ENCODE measurements at places on chromosomes 6 and 20.

GRCh38 chr20:25529295-25529951 lies 55.9 kb downstream of the NINL start:
- no peak for DNase-seq

DNA sequence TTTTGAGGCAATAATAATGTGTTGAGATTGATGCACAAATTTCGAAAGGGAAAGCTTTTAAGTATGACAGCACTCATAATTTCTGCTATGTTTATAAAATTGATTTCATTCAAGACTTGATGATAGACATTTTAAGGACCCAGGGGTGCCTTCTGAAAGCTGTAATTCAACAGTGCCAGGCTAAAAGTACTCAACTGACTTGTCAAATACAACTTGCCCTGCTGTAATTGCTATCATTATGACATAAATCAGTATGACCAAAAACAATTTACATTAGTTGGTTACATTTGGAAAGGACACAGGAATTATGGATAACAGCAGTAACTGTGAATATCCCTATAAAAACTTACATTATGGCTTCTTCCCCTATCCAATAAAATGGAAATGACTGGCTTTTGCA lies 178.9 kb downstream of the MMUT start:
- DNase-seq: no peak

DNA sequence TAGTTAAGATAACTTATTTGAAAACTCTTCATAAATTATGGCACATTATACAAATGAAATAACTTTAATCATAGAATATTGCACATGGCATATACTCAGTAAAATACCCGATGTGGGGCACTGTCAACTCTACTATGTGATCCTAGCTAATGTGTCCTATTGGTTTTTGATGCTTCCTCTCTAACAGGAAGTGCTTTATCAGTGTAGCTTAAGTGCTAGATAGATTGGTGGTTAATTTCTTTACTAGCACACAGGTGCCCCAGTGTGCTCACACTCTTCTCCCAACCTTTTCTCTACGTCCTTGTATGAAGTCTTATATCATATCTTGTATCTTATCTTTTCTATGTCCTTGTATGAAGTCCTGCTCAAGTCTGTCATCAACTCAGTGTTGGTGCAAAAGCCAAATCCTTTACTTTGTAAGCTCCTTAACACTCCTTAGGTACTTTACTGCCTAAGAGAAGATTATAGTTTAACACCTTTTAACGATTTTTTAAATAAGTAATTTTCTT lies 358.9 kb downstream of the CENPW start:
- no peak for DNase-seq

- DNase-seq: no peak
Measured at GRCh38 chr6:85405853-85406198, 44.1 kb upstream of the NT5E start.

- no peak for DNase-seq
Measured at GRCh38 chr6:22466665-22467245, 102.6 kb upstream of the HDGFL1 start.

DNA sequence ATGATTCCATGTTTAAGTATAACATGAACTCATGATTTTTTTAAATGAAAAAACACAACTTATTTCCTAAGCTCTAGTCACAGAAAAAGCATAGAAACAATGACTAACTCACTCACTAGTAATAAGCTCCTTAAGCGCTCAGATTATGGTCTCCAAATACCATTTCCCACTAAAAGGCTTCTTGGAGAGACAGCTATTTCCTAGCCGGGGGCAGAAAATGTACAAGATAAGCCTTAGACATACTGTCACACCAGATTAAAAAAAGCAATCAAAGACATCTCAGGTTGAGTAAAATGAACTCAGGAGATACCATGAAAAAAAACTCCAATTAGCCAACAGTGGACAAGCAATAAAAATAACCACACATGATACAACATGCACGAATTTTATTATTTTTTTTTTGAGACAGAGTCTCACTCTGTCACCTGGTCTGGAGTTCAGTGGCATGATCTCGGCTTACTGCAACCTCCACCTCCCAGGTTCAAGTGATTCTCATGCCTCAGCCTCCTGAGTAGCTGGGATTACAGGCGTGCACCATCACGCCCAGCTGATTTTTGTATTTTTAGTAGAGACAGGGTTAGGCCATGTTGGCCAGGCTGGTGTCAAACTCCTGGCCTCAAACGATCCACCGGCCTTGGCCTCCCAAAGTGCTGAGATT lies 14.9 kb downstream of the SRPK1 start:
- no peak for DNase-seq

DNA sequence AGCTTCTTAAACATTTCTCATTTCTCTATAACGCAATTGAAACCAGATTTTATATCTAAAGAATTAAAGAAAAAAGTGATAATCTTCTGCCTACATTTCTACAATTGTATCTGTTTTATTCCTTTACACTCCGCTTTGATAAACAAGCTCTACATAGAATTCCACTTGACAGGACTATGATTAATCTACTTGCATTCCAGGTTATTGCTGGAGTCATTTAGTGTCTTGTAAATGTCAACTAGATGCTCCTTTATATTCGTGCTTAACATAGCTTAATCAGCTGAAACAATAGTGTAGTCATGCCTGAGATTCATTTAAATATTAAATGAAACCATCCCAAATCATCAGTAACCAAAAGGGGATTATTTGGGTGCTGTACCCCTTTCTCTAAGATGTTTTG lies 284.0 kb downstream of the TRDN start:
- DNase-seq: no peak

GRCh38 chr20:62732842-62733525 lies 24.3 kb downstream of the NTSR1 start:
- DNase-seq: no peak

GRCh38 chr6:16334671-16335070 lies 96.3 kb downstream of the GMPR start:
- DNase-seq: no peak

DNA sequence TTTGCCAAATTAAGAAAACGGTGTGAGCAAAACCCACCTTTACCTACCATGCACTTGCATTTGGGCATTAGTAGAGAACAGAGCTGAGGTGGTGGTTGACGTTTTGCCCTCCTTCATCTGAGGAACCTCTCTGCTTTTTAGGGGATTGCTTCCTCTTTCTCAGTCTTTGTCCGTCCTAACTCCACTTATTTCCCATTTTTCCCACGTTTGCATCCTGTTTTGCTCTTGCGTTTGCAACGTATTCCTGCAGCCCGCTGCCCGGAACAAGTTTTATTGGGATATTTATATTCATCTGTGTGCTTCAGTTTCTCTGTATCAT lies 374 bp upstream of the SERINC1 start:
- DNase-seq: no peak

- no peak for DNase-seq
Measured at GRCh38 chr6:35489995-35490791, 6.7 kb downstream of the TEAD3 start.

DNA sequence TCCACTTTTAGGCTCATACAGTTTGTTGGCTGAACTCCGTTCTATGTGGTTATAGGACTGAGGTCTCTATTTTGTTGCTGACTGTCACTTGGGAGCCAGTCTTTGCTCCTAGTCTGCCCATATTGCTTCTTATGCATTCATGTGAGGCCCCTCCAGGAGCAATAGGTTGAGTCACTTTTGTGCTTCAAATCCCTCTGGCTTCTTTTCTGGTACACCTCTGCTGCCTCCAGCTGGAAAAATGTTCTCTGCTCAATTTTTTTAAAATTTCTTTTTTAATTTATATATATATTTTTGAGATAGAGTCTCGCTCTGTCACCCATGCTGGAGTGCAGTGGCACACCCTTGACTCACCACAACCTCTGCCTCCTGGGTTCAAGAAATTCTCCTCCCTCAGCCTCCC lies 42.7 kb upstream of the NOX3 start:
- no peak for DNase-seq

- no peak for DNase-seq
Measured at GRCh38 chr6:119829006-119829405, 479.4 kb upstream of the MAN1A1 start.

DNA sequence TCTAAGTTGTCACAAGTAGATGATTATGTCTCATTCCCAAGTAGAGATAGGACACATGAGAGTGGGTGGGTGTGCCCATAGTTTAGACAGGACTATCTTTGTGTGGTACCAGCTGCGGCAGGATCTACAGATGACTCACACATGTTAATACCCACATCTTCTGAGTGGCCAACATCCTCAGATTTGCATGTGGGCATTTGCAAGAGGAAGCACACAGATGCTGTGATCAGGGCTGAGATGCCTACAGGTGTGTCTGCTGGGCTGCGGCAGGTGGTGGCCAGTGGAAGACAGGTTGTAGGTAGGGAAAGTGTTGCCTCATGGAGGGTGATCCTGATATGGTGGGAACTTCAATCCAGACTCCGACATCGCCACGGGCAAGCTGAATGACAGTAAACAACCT lies 50.8 kb downstream of the UTRN start:
- peak; percentile 77 for DNase-seq

DNA sequence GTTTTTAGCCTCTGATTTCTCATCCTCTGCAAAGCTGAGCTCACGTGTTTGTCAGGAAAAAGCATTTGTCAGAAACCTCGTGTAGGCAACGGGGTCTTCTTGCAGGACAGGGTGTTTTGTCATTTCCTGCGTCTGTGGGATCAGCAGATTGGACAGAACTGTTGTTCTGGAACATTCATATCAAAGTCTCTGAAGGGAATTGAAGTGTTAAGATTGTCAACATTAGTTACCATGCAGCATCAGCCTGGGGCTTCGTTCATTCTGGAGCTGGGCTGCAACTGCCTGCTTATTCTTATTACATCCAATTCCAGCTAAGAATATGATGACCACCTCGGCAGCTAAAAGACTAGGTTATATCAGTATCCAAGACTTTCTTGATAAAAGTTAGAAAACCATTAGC lies 71.0 kb upstream of the RALGAPA2 start:
- no peak for DNase-seq

DNA sequence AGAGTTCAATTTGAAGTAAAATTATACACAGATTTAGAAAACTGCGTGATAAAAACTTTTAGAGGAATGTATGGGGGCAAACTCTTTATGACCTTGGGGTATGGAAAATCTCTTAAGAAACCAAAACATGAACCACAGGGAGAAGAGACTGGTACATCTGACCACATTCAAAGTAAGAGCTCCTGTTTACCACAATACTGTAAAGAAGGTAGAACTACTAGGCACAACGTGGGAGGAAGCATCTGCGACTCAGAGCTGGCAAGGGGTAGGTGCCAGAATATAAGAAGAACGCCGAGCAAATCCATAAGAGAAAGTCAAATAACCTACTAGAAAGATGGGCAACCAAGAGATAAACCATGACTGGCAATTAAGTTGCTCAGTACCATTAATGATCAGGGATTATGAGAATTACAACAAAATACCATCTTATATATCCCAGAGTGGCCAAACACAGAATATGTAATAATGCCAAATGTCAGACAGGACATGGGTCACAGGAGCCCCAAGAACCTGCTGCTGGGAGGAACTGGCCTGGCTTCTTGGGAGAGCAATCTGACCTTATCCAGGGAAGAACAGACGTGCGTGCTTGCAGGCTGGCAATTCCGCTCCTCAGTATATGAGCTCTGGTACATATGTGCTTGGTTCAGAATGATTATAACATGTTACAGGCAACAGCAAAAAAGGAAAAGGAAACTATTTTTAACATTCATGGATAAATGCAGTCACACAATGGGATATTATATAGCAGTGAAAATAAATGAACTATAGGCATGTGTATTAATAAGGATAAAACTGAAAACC lies 50.2 kb downstream of the INSM1 start:
- DNase-seq: peak; percentile 88

DNA sequence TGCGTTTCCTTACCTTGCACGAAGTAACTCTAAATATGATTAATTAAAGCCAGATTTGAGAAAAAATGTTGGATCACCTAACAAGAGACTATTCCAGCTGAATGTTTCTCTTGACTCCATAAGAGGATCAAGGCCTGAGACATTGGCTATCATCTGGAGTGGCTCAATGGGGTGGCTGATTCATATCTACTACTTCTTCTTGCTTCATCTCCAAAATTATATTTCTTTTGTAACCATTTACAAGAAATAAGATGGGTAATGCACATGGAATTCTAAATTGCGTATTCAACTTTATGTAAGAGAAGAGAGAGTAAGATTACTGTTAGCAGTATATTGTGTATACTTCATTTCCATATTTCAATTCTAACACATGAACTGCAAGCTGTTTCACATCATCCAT lies 819.0 kb upstream of the EYS start:
- DNase-seq: no peak

DNA sequence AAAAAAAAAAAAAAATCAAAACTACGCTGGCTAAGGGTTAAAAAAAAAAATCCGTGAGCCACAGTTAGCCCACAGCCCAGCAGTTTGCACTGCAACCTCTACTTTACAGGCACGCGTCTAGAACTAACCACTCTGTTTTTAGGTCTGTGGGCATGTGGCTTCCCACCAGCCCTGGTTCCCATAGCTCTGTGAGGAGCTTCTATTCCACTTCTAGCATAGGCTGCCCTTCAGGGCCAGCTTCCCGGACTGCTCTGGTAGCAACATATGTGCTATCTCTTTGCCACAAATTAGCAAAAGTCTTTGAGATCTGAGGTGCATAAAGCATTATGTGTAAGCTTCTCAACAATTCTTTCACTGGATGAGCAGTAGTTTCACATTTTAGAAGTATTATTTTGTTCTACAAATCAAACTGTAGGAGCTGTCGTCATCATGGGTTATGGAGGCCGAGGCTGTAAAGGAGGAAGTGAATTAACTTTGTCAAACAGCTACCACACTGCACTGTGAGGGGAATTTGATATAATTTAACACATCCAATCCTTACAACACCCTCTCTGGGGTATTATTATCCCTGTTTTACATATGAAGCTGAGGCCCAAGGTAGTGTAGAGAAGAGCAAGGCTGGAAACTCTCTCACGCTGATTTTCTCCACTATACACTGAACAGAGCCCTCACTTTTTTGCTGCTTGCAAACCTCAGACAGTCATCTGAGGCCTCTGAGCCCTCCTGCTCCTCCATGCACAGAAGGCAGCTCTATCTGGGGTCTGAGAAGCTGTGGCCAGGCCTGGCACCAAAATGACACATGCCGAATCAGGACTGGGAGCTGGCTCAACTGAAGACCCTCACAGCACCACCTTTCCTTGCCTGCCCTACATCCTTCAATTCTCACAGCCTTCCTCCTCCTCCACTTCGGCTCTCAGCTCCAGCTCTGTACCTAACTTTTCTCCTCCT lies 35.4 kb downstream of the MAN1A1 start:
- DNase-seq: no peak

GRCh38 chr6:104632588-104632987 lies 227.1 kb downstream of the HACE1 start:
- DNase-seq: no peak

DNA sequence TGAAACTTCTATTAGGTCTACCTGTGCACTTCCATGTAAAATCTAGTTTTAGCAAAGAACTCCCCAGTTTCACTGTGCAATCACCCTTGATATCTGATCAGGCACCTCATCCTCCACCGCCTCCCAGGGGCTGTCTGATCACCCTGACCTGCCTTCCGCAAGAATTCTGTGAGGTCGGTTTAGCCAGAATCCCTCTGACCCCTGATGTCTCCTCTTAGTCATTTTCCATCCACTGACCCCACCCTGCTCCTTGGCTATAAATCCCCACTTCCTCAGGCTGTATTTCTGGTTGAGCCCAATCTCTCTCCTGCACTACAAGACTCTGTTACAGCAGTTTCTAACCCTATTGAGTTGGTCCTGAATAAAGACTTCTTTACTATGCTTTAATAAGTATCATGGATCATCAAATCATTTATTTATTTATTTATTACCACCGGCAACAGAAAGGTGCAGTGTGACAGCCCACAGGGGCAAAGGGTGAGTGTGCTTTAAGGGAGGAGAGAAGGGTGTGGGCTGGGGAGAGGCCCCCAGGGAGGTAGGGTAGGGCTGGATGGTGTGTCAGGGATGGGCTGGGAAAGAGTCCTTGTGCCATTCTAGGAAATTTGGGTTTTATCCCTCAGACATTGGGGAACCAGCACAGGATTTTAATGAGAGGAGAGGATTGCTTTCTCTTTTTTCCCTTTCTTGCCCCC lies 11.2 kb upstream of the SERPINB6 start:
- DNase-seq: no peak
